ENCODE measurements at places on chromosomes 6 and 20. TPM values are rescaled to one million over a fixed set of nuclear protein-coding genes. Genes with fewer than 3 reads are reported as not detected.

- DNase-seq, result no peak
These were observed 29.3 kb upstream of the PDYN start for GRCh38 chr20:2023151-2023550.

- no peak for DNase-seq
These were observed 13.0 kb downstream of the GMDS start for GRCh38 chr6:2232445-2232844.

The COL19A1 gene
- total RNA-seq, result 0.59 TPM

The TRIM15 gene
- total RNA-seq, result not detected

GRCh38 chr6:97288188-97288587, 5.2 kb upstream of the MMS22L start:
- DNase-seq, result no peak

DNA sequence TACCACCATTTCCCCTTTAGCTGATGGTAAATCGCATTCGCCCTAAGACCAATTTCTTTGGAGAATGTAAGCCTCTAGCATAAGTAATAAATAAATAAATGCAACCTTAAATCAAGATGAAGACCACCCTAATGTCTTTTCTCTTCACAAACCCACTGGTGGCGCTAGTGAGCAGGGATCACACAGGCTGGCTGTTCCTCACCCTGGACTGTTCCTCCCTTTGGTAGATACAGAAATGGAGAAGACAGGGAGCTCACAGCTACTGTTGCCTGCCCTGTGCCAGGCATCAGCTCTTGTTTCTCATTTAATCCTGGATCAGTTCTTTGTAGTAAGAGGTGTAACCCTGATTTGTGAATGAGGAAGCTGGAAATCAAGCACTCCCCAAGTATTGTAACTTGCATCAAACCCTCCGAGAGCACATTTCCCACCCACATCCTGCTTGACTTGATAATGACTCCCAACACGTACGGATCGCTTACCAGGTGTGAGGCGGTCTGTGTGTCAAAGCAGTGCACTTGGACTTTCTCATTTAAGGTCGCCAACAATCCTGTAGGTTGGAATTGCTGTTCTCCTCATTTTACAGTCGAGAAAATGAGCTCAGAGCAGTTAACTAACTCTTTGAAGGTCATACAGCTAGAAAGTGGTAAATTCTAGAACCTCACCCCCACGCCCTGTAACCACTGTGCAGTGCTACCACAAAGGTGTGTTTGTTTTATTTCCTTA, 236.1 kb downstream of the TSHZ2 start:
- no peak for DNase-seq

DNA sequence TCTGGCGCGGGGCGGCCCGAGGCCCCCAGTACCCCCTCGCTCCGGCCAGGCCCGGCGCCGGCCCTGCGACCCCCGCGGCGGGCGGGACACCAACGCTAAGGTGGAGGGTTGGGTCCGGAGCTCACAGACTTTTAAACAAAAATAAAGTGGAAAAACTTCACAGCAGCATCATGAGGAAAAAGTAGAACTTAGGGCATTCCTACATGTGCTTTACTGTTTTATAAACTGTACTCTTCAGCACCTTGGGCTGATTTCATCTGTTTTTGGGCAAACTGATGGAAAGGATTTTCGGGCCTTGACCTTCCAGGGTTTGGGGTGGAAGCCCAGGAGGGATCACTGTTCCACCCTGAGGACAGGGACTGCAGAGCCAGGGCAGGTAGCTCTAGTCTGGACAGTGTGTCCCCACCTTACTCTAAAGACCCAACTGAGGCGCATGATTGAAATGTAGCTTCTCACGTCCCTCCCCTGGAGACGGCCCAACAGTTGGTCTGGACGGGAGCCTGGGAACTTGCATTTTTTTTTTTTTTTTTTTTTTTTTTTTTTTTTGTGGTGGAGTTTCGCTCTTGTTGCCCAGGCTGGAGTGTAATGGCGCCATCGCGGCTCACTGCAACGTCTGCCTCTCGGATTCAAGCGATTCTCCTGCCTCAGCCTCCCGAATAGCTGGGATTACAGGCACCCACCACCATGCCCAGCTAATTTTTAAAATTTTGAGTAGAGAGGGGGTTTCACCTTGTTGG, 740 bp downstream of the NELFCD start:
- DNase-seq, result peak; percentile 30

The SUMO4 gene
- total RNA-seq, result 0.84 TPM

GRCh38 chr6:157789861-157790260, 33.2 kb upstream of the SNX9 start:
- DNase-seq, result no peak

DNA sequence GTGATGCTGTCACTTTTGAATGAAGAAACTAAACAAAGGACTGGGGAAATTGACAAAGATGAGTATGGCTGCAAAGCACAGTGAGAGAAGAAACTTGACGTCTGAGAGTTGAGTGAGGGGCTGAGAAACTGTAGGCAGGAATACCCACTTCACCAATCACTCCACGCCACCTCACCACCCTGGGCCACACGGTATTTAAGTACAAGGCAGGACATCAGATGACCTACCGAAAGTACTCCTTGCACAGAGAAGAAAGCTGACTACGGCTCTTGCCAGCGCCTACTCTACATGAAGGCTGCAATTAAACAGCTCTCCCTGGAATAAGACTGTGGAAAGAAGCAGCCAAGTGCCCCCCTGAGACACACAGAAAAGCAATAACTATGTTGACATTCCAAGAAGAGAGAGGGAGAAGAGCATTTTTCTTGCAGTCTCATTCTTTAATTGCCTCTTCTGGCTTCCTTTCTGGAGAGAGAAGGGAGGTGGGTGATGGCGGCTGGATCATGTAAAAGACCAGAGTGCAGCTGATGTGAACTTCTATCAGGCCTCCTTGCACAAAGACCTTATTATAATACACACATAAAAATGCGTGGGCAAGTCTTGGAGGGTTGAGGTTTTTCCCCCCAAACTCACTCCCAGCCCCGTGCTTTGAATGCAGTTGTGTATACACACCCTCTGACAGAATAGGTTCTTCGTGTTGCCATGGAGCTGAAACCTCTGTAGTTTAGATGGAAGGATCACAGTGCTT, 44.6 kb downstream of the HIVEP2 start:
- peak; percentile 37 for DNase-seq

- no peak for DNase-seq
These were observed 62.3 kb downstream of the TRMT6 start for GRCh38 chr20:5888041-5888440.
